ENCODE measurements at places on chromosomes 3 and 15. TPM values are rescaled to one million over a fixed set of nuclear protein-coding genes. Genes with fewer than 3 reads are reported as not detected.

CISH gene
- total RNA-seq = 0.69 TPM

LMAN1L gene
- total RNA-seq = not detected

RAB6B gene
- total RNA-seq = 2.1 TPM

TEX55 gene
- not detected for total RNA-seq

HMCES gene
- total RNA-seq = 41.7 TPM

POC1A gene
- 19.3 TPM for total RNA-seq

CCR8 gene
- not detected for total RNA-seq

SLC12A8 gene
- total RNA-seq = 1.7 TPM

ITIH1 gene
- total RNA-seq = not detected

WDR5B gene
- total RNA-seq = 3.9 TPM

MON1A gene
- 7.5 TPM for total RNA-seq

GOLGA6A gene
- total RNA-seq = 0.09 TPM

DPPA2 gene
- not detected for total RNA-seq

PIGZ gene
- total RNA-seq = 1.7 TPM

WDR93 gene
- total RNA-seq = 0.18 TPM

AGTR1 gene
- total RNA-seq = 0.71 TPM

CHST2 gene
- 0.57 TPM for total RNA-seq

SCAANT1 gene
- total RNA-seq = not detected

OIP5 gene
- total RNA-seq = 13.3 TPM

UCN2 gene
- 8.5 TPM for total RNA-seq

TEX9 gene
- total RNA-seq = 5.4 TPM

CHST14 gene
- total RNA-seq = 18.7 TPM

RMDN3 gene
- total RNA-seq = 23.7 TPM

UQCC5 gene
- total RNA-seq = 71.6 TPM

GREM1 gene
- 4.7 TPM for total RNA-seq

CAPN3 gene
- total RNA-seq = 0.15 TPM

PEX5L gene
- not detected for total RNA-seq

CACNA2D2 gene
- 0.42 TPM for total RNA-seq

CHDH gene
- total RNA-seq = 3.3 TPM

FETUB gene
- total RNA-seq = not detected

MFN1 gene
- 21.0 TPM for total RNA-seq

STAC gene
- 2.3 TPM for total RNA-seq

STRIT1 gene
- not detected for total RNA-seq

VWA5B2 gene
- 0.46 TPM for total RNA-seq

MYO5A gene
- total RNA-seq = 19.6 TPM

Data from A549 treated with GW870086 at 1 μM for 4 hours (cell line).